Activated CD4-positive, alpha-beta T cell treated with anti-CD3 and anti-CD28 coated beads, Interleukin-2, amount 50 U/mL, for 48 hours (primary cell): ENCODE measurements at places on chromosomes 16 and 17.

- DNase-seq, result no peak
Observed at GRCh38 chr17:73532421-73532901, 111.8 kb downstream of the SDK2 start.

GRCh38 chr17:40328386-40328766 is 19.4 kb downstream of the RARA start:
- DNase-seq, result no peak

GRCh38 chr17:4947010-4947410 is 1.3 kb downstream of the PFN1 start:
- no peak for DNase-seq

GRCh38 chr17:72699545-72699944 is 392.9 kb downstream of the SLC39A11 start:
- DNase-seq, result no peak

DNA sequence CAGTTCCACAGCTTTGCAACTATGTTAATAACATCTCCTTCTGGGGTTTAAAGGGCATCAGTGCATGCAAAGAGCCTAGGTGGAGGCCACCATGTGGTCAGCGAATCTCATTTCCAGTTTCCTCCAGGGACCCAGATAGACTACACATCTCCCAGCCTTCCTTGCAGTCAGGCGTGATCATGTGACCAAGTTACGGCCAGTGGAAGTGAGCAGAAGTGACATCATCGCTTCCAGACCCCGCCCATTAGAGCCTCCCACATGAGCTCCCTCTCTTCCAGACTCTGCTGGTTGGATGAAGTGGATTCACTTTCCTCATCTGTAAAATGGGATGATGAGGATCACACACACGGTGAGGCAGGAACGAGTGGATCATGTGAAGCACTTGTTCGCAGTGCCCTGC is 27.4 kb upstream of the KDM8 start:
- DNase-seq, result no peak

GRCh38 chr16:65373097-65373496 is 251.2 kb upstream of the CDH11 start:
- no peak for DNase-seq

DNA sequence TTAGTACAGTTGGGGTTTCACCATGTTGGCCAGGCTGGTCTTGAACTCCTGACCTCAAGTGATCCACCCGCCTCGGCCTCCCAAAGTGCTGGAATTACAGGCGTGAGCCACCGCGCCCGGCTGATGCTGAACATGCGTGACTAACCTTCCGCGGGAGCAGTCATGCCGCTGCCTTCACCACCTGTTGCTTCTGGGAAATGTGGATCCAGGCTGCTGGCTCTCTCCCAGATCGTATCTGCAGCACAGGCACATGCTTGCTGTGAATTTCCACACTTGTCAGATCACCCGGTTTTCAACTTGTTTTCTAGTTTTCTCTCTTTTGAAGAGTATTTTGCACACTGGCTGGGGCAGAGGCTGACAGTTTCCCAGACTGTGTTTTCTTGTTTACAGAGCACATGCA is 97.9 kb downstream of the ADCY9 start:
- DNase-seq, result no peak
